SK-N-SH (cell line): ENCODE measurements at places on chromosomes 12 and 14. TPM values are rescaled to one million over a fixed set of nuclear protein-coding genes. Genes with fewer than 3 reads are reported as not detected.

Gene CPM
- 10.8 and 11.9 TPM in 2 replicates for polyA plus RNA-seq

Gene DTX1
- polyA plus RNA-seq: 0.72 and 1.0 TPM in 2 replicates

Gene PYGL
- 60.2 and 66.4 TPM in 2 replicates for polyA plus RNA-seq

Gene KIF5A
- polyA plus RNA-seq: 6.2 and 8.9 TPM in 2 replicates

Gene SLC39A2
- polyA plus RNA-seq: not detected in 2 replicates

Gene MYBPC1
- polyA plus RNA-seq: not detected in 2 replicates

Gene PLA2G1B
- not detected in 2 replicates for polyA plus RNA-seq

Gene KRT77
- not detected in 2 replicates for polyA plus RNA-seq

Gene NYNRIN
- polyA plus RNA-seq: 4.7 and 4.8 TPM in 2 replicates

Gene IFI27L2
- polyA plus RNA-seq: 200 and 208 TPM in 2 replicates

Gene SLC25A47
- not detected in 2 replicates for polyA plus RNA-seq

Gene SALL2
- 7.5 and 9.1 TPM in 2 replicates for polyA plus RNA-seq

Gene IGF1
- 0.07 and 0.29 TPM in 2 replicates for polyA plus RNA-seq

Gene STAB2
- polyA plus RNA-seq: not detected in 2 replicates

Gene M6PR
- 132 and 196 TPM in 2 replicates for polyA plus RNA-seq

Gene ZC2HC1C
- polyA plus RNA-seq: 1.2 and 1.4 TPM in 2 replicates

Gene KCNMB4
- polyA plus RNA-seq: 0.74 and 1.0 TPM in 2 replicates
